ENCODE measurements at places on chromosomes 16 and 17. TPM values are rescaled to one million over a fixed set of nuclear protein-coding genes. Genes with fewer than 3 reads are reported as not detected.

The CES1 gene
- total RNA-seq, result not detected

The TMEM204 gene
- 23.7 TPM for total RNA-seq

The KRTAP4-5 gene
- not detected for total RNA-seq

The SLC13A5 gene
- not detected for total RNA-seq

The TMC6 gene
- total RNA-seq, result 268 TPM
